Activated naive CD8-positive, alpha-beta T cell treated with anti-CD3 and anti-CD28 coated beads, Interleukin-2, amount 50 U/mL, for 24 hours (primary cell): ENCODE measurements at places on chromosomes 11 and 22.

DNA sequence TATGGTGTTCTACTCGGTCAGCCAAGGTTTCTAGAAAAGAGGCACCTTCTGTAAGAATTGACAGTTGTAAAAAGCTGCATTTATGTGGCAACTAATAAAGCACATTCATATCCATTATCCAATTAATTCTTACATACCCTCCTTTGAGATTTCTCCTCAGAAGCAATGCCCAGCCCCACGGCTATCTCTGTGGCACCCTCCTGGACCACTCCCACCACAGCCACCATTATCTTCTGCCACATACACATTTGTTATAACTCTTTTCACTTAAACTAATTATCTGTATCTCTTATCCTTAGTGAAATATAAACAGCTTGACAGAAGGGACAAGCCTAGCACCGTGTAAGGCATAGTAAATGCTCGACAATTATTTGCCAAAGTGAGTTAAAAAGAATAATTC is 48.5 kb downstream of the PAK1 start:
- no peaks in the 10 kb centered on the region for H3K4me1 ChIP-seq
- DNase-seq = no peak
- H3K27ac ChIP-seq = no peak overlapping the region
- no peaks in the 10 kb centered on the region for H3K36me3 ChIP-seq
- H3K27me3 ChIP-seq = no peaks in the 10 kb centered on the region
- H3K4me3 ChIP-seq = no peak overlapping the region

DNA sequence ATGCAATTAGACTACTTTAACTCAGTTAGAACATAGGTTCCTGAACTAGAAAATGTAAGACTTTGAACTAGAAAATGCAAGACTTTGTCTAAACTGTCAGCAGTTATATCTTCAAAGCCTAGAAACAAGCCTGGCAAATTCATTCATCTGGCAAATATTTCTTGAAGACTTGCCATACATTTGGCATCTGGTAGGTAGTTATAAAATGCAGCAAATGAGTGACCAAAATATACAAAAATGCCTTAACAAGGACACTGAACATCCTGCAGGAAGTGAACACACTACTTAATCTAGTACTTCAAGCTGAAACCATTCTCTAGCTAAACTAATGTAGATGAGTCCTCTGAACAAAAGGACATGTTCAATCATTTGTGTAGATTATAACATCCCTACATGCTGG is 84.7 kb upstream of the SCUBE2 start:
- no peak overlapping the region for H3K4me3 ChIP-seq
- DNase-seq = no peak
- peaks cover 62% of the 10 kb centered on the region for H3K36me3 ChIP-seq
- H3K27me3 ChIP-seq = no peaks in the 10 kb centered on the region
- no peaks in the 10 kb centered on the region for H3K4me1 ChIP-seq
- no peak overlapping the region for H3K27ac ChIP-seq

GRCh38 chr11:105226766-105227165 is 87.2 kb upstream of the CARD18 start:
- no peaks in the 10 kb centered on the region for H3K36me3 ChIP-seq
- H3K27ac ChIP-seq = no peak overlapping the region
- H3K4me1 ChIP-seq = no peaks in the 10 kb centered on the region
- DNase-seq = no peak

DNA sequence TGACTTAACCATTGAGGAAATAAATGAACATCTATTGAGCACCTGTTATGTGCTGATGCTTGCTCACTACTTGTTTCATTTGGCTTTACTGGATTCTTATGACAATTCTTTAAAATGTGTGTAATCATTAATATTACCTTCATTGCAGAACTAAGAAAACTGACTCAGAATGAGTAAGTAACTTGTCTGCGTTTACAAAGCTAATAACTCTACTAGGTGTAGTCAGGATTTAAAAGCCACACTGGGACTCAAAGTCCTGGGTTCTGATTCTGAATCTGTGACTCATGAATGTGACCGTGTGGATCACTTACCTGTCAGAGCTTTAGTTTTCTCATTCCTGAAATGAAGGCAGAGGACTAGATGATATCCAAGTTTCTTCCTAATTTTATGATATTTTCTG is 23.4 kb upstream of the KIRREL3 start:
- no peaks in the 10 kb centered on the region for H3K4me1 ChIP-seq
- H3K27ac ChIP-seq = no peak overlapping the region
- no peak overlapping the region for H3K4me3 ChIP-seq
- DNase-seq = no peak
- peaks cover 6% of the 10 kb centered on the region for H3K27me3 ChIP-seq

GRCh38 chr11:18692941-18693760 is 5.4 kb upstream of the TMEM86A start:
- DNase-seq = no peak
- H3K27ac ChIP-seq = no peak overlapping the region
- H3K36me3 ChIP-seq = no peaks in the 10 kb centered on the region
- H3K4me3 ChIP-seq = no peak overlapping the region
- H3K4me1 ChIP-seq = peaks cover 3% of the 10 kb centered on the region

GRCh38 chr11:11708256-11708655 is 86.5 kb upstream of the GALNT18 start:
- peaks cover 14% of the 10 kb centered on the region for H3K27me3 ChIP-seq
- H3K27ac ChIP-seq = no peak overlapping the region
- H3K4me1 ChIP-seq = no peaks in the 10 kb centered on the region
- no peak for DNase-seq
- no peak overlapping the region for H3K4me3 ChIP-seq
- H3K36me3 ChIP-seq = no peaks in the 10 kb centered on the region

DNA sequence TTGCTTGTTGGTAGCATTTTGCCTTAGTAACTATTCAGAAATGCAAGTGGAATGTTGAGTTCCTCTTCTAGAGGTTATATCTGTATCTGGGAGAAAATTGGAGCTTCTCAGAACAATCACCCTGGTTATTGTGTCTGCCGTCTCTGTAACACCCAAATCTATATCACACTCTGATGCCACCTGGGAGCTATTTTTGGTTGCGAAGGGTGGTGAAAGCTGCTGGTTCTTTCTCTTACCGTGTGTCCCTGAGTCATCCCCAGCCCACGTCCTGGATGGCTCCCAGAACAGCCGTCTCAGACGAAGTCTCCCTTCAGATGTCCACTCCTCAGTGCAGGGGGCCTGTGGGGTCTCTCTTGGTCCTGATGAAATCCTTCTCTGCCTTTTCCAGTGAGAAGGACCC is 83.5 kb downstream of the C22orf31 start:
- H3K27ac ChIP-seq = no peak overlapping the region
- H3K4me1 ChIP-seq = peaks cover 20% of the 10 kb centered on the region
- H3K27me3 ChIP-seq = peaks cover 50% of the 10 kb centered on the region
- DNase-seq = peak; percentile 7
- H3K36me3 ChIP-seq = no peaks in the 10 kb centered on the region

GRCh38 chr22:46995501-46996360 is 233.3 kb downstream of the TBC1D22A start:
- H3K4me1 ChIP-seq = peaks cover 14% of the 10 kb centered on the region
- DNase-seq = no peak
- H3K27me3 ChIP-seq = no peaks in the 10 kb centered on the region
- H3K27ac ChIP-seq = no peak overlapping the region

DNA sequence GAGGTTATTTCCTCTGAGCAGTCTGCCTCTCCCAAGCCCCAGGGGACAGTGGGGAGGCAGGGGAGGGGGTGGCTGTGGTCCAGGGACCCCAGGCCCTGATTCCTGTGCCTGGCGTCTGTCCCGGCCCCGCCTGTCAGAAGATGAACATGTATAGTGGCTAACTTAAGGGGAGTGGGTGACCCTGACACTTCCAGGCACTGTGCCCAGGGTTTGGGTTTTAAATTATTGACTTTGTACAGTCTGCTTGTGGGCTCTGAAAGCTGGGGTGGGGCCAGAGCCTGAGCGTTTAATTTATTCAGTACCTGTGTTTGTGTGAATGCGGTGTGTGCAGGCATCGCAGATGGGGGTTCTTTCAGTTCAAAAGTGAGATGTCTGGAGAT is 3.1 kb downstream of the PIM3 start:
- no peak for DNase-seq
- no peaks in the 10 kb centered on the region for H3K27me3 ChIP-seq
- peak overlapping the region; percentile 92 for H3K4me3 ChIP-seq
- peaks cover 31% of the 10 kb centered on the region for H3K36me3 ChIP-seq
- peak overlapping the region; percentile 89 for H3K27ac ChIP-seq

GRCh38 chr22:46050451-46050845 is 73.5 kb upstream of the WNT7B start:
- no peak overlapping the region for H3K4me3 ChIP-seq
- H3K4me1 ChIP-seq = peaks cover 36% of the 10 kb centered on the region
- H3K36me3 ChIP-seq = no peaks in the 10 kb centered on the region
- no peak overlapping the region for H3K27ac ChIP-seq
- DNase-seq = no peak
- no peaks in the 10 kb centered on the region for H3K27me3 ChIP-seq

GRCh38 chr22:28903080-28903479 is 19.7 kb downstream of the ZNRF3 start:
- peaks cover 35% of the 10 kb centered on the region for H3K4me1 ChIP-seq
- no peaks in the 10 kb centered on the region for H3K36me3 ChIP-seq
- no peak for DNase-seq
- peaks cover 43% of the 10 kb centered on the region for H3K27me3 ChIP-seq

- H3K36me3 ChIP-seq = no peaks in the 10 kb centered on the region
- no peaks in the 10 kb centered on the region for H3K4me1 ChIP-seq
- no peak overlapping the region for H3K4me3 ChIP-seq
- H3K27ac ChIP-seq = no peak overlapping the region
These were observed 28.3 kb downstream of the GRIK4 start for GRCh38 chr11:120539667-120540369.

DNA sequence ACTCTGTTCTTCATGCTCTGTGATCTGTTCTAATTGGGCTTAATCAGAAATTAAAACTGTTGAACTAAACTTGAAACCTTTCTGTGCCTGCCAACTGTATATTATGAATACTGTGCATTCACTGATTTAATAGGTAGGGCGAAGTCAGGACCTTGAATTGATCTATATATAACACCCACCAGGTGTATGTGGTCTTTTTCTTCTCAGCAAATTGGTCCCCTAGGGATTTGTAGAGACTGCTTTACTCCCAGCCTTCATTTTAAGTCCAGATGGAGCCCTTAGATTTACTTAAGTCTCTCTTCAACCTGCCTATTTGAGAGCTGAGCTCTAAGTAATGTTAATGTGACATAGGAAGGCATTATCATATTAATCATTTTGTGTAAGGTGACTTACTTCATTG is 257.5 kb downstream of the TMEM135 start:
- no peak overlapping the region for H3K4me3 ChIP-seq
- no peaks in the 10 kb centered on the region for H3K27me3 ChIP-seq
- peaks cover 2% of the 10 kb centered on the region for H3K4me1 ChIP-seq
